ENCODE measurements at places on chromosomes 2 and 18.

- no peak for DNase-seq
Observed at GRCh38 chr2:20424300-20425290, 22.3 kb upstream of the RHOB start.

GRCh38 chr2:126480033-126480432 lies 175.9 kb upstream of the GYPC start:
- DNase-seq: no peak

GRCh38 chr2:224347176-224348051 lies 54.5 kb downstream of the FAM124B start:
- DNase-seq: no peak

DNA sequence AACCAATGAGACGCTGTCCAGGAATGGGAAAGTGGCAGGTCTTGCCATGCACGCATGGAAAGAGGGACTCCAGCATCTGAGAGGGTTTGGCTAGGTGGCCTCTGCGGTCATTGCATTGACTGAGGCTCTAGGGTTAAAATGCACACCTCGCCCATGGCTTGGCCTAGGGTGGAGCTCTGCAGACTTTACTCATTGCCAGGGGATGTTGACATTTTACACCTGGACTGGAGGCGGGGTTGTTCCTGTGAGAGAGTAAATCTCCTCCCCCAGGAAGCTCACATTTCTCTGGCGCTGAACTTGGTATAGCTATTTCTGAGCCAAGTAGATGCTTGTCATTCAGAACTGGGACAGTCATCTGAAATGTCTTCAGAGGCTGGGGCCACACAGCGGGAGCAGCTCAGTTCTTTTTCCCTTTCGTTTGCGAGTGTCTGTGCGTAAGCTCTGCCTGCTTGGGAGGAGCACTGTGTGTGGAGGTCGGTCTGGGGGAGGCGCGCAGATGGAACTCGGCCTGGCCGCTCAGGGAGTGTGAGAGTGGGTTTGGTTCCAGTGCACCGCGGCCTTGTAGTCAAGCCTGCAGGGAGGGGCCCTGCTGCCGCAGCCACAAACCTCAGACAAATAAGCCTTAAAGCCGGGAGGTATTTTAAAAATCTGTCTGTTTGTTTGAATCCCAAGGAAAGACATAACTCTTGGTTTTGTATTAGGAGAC lies 76.5 kb downstream of the LPIN1 start:
- DNase-seq: peak; percentile 12

- DNase-seq: peak; percentile 62
Observed at GRCh38 chr18:42860011-42860410, 255.5 kb downstream of the RIT2 start.

DNA sequence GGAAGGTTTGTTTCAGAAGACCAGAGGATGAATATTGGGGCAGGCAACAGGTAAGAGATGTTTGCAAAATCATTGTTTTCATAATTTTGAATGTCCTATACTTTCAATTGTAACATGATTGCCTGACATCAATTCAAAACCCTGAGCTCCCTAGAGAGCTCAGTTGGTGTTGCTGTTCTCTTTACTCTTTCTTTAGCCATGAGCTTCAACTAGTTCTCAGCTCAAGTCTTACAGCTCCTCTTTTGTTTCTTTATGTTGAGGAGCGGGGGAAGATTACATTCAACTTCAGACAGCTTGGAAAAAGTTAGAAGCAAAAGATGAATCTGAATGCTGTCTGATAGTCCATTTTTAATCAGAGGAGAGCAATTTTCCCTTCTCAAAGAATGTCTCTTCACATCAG lies 144.8 kb upstream of the TACR1 start:
- DNase-seq: no peak

DNA sequence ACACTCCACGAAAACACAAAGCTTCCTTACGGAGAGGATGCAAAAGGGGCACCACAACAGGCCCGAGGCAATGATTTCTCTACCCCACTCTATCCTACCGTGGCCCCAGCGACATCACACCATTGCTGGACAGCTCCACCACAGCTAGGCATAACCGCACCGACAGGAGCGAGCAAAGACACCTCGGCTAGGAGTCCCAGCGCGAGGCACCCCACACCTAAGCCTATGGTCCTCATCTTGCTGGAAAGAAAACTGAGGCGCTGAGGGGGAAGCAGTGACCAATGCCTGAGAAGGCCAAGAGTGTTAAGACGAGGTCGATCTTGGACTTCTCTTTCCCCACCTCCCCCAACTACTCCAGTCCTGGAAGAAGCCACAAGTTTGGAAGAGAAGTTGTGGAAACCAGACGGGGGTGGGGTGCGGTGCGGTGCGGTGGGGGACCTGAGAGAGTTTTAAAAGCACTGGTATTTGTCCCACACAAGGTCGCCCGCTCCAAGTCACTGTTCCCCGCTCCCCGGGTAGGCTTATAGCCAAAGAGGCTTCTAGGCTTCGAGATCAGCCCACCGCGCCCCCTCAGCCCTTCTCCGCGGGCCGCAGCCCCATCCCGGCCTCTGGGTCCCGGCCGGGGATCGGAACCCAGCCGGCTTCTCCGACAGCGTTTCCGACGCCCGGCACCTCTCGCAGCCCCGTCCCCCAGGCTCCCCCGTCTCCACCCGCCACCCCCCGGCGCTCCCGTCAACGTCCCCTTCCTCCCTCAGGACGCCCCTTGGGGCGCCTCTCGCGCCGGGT lies 766 bp downstream of the PDE6D start:
- peak; percentile 71 for DNase-seq

GRCh38 chr2:96408616-96409015 lies 73.0 kb downstream of the NCAPH start:
- no peak for DNase-seq

- no peak for DNase-seq
Observed at GRCh38 chr2:569681-570080, 107.5 kb downstream of the TMEM18 start.

DNA sequence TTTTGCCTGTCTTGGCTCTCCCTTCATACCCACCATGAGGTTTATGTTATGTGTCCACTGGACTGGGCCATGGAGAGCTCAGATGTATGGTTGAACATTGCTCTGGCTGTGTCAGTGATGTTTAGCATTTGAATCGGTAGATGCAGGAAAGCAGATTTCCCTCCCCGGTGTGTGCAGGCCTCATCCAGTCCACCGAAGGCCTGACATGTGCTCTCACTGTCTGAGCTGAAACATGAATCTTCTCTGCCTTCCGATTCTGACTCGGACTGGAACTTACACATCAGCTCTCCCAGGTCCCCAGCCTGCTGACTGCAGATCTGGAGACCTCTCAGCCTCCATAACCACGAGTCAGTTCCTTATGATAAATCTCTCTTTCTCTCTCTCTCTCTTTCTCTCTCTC lies 72.4 kb upstream of the SLC66A3 start:
- DNase-seq: no peak

GRCh38 chr2:228369400-228370031 lies 188.0 kb upstream of the SPHKAP start:
- DNase-seq: no peak

- peak; percentile 67 for DNase-seq
Observed at GRCh38 chr2:71530641-71531332, 77.4 kb downstream of the DYSF start.

- peak; percentile 50 for DNase-seq
Observed at GRCh38 chr2:159185401-159186130, 100.9 kb downstream of the WDSUB1 start.

GRCh38 chr2:39728941-39729351 lies 50.1 kb downstream of the THUMPD2 start:
- peak; percentile 60 for DNase-seq

All from cardiac muscle cell (in vitro differentiated cells and primary cell).